Brain (organoid and tissue), 16 donors: ENCODE measurements at places on chromosomes 4 and X.

DNA sequence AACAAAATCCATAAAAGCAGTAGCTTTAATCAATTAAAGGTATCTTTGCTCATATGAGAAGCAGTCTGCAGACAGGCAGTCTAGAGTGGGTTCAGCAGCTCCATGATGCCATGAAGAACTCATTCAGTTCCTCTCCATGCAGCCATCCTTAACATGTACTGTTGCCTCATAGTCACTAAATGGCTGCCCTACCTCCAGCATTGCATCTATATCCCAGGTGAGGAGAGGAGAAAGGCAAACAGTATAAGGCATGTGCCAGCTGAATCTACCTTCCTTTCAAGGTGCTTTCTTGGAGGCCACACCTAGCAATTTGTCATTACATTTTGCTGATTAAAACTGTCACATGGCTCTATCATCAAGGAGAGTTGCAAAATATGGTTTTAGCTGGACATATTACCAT lies 13.2 kb downstream of the CFAP99 start:
- DNase-seq = no peak

GRCh38 chr4:1151541-1151940 lies 20.8 kb downstream of the SPON2 start:
- no peak for DNase-seq

GRCh38 chr4:77449171-77449570 lies 156.4 kb upstream of the CXCL13 start:
- no peak for DNase-seq

- DNase-seq = no peak
Measured at GRCh38 chrX:71533516-71533850, 579 bp downstream of the OGT start.

GRCh38 chr4:26420913-26421312 lies 69.4 kb downstream of the CCKAR start:
- no peak for DNase-seq

DNA sequence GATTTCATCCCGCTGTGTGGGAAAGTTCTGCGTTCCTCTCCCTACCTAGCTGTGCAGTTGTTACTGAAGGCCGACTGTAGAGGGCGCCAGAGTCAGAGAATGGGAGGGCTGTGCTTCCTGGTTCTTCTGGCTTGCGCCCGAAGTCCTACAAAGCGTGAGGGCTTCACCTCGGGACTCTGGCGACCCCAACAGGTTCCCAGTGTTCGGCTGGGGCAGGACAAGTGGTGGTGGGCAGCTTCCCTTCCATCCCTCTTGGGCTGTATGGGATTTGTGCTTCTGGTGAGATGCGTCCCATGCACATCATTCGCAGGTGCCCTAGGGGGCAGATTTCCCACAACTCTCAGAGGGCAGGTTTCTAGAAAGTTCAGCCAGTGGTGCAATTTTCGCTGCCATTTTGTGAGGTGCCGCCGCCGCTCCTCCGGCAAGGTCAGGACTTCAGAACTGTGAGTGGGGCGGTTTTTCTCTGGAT lies 27.3 kb downstream of the CT45A1 start:
- DNase-seq = no peak

- no peak for DNase-seq
Measured at GRCh38 chrX:154304846-154305245, 9.3 kb downstream of the TKTL1 start.

DNA sequence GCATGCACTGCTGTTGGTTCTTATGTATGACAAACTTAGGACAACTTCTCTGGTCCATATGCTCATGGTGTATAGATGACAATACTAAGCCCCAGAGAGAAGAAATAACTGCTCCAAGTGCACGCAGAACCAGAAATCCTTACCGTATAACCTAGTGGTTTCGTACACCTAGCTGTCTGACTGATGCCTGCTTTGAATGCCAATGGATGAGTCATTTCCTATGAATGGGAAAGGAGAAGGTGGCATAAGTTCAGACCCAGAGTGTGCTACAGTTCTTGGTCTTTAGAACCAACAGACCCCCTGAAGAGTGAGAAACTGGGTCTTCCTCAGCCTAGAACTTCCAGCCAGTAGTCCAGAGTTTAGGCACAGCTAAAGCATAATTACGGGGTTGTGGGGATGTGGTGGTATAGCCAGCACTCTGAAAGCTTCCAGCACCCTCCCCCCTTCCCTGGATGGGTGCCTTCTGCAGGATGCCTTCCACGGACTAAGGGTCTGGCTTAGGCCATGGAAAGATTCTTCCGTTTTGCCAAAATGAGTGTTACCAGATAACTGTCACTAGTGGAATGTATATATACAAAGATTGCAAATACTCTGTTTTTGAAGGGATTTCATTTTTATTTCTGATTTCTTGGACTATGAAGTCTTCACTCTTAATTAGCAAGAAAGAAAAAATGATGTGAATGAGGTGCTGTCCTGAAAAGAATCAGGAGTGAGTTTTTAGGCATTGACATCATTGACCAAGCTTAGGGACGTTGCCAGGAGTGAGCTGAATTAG lies 84.6 kb upstream of the PACRGL start:
- no peak for DNase-seq

DNA sequence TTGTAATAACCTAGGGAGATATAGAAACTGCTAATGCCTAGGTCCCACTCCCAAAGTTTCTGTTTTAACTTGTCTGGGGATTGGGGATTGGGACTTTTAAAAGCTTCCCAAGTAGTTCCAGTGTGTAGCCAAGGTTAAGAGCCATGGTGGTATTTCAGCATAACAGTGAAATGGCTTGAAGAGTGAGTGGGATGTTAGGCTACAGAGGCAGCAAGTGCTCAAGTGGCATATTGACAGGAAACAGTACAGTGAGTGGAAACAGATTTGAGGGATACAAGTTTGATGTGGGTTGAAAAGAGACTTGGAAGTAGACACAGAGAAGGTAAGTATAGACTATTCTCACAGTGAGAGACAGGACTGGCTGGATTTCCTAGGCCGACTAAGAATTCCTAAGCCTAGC lies 217.6 kb upstream of the CNKSR2 start:
- no peak for DNase-seq

DNA sequence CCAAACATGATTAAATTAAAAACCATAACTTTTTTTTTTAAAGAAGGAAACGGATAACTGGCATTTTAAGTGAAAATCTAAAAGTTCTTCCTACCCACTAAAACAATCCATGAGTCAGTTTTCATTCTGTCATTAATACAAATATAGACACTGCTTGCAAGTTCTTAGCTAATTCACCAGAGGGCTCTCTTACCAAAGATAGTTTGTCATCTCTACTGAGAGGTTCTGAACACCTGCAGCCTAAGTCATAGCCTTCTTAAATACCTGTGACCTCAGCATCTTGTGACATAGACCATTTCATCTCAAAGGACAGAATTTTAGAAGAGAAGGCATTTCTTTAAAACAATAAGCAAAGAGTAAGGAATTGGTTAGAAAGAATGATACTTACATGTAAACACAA lies 65.3 kb upstream of the FAM120C start:
- DNase-seq = peak; percentile 2

DNA sequence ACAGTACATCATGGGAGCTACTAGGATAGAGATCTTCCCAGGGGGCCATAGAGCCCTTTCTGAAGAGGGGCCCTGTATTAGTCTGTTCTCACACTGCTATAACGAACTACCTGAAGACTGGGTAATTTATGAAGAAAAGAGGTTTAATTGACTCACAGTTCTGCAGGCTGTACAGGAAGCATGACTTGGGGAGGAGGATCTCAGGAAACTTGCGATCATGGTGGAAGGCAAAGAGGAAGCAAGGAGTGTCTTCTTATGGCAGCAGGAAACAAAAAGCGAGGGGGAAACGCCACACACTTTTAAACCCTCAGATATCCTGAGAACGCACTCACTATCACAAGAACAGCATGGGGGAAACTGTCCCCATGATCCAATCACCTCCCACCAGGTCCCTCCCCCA lies 4.2 kb upstream of the SLC9A6 start:
- DNase-seq = no peak

DNA sequence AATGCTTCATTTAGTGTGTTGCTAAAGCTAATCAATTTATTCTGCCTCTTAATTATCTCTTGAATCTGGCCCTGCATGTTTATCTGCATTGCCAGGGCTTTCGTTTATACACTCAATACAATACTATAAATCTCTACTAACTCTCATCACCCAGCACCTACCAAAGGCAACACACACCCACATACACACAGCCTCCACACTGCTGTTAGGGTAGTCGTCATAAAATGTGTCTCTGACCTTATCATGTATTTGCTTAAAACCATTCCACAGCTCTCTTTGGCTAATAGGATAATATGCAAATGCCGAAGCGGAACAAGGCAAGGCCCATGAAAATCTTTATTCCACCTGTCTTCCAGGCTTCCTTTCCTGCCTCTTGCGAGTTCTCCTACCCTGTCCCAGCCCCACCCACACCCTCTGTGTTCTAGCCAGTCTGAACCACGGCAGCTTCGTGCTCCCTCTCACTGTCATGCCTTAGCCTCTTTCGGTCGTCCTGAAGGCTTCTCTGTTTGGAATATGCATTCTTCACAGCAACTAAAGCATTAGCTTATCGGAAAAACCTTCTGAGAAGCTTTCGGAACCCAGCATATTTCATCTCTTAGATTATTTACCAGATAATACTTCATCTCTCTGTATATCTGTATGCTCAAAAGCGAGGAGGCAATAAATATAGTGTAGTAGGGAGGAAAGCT lies 333.5 kb downstream of the TENM3 start:
- DNase-seq = no peak

DNA sequence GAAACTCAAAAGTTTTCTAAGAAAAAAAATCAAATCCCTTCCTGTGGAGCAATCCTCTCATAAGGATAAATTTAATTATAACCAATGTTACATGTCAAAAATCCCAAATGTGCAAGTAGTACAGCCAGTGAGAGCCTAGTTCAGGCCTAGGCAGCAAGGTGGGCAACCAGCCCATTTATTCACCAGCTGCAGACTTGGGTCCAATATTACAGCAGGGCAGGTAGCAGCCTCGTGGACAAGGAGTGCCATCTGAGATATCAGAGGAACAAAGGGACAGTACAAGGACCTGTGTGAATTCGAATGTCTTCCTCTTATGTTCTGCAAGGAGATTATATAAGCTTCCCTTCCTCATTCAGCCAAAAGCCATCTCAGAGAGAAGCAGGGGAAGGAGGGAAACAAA lies 6.6 kb downstream of the HELQ start:
- no peak for DNase-seq
